Right kidney (tissue), 9 donors: ENCODE measurements at places on chromosomes 7 and 10.

GRCh38 chr7:92520024-92520423, 8.3 kb downstream of the PEX1 start:
- no peak for DNase-seq

- DNase-seq, result no peak
Measured at GRCh38 chr10:80468806-80469421, 14.8 kb downstream of the TSPAN14 start.

DNA sequence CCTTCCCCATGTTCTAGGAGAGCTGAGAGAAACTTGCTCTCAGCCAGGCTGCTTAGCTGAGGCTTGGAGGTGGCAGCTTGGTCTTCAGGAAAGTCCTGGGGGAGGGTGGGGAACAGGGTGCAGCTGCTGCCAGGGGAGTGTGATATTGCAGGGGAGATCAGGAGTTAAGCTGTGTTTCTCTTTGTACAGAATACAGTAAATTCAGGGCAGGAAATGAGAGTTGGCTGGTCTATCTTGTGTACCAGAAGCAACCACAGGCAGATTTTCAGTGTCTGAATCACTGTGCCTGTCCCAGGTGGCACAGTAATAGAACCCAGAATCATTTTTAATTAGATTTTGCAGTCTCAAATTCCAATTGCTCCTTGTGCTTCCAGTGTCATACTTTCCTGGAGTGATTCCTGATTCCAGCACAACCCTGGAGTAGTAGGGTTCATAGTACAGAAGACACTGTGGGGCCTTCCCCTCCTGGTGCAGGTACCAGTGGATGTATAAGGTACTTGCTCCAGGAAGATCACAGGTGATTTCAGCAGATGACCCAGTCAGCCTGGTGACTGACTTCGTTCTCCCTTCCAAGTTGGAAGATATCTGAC, 94.0 kb upstream of the TARP start:
- DNase-seq, result no peak

- DNase-seq, result no peak
Measured at GRCh38 chr10:20624642-20625041, 272.5 kb downstream of the NEBL start.

GRCh38 chr10:93749218-93749799, 8.4 kb upstream of the LGI1 start:
- DNase-seq, result no peak

GRCh38 chr7:20030417-20030816, 186.8 kb downstream of the MACC1 start:
- DNase-seq, result no peak

DNA sequence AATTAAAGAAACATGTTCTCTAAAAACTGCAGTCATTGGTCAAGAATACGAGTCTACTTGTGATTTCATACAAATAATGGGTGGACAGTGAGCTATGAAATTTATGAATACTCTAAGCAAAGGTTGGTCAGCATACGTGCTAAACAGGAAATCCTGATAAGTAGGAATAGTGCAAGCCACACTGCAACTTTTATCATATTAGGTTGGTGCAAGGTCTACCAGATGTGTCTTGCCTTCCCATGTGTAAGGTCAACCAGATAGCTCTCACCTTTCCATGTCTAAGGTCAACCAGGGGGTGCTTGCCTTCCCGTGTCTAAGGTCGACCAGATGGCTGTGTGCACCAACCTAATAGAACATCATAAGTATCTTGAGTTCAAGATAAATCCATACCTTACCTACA, 2.0 kb upstream of the ITGB1 start:
- no peak for DNase-seq

DNA sequence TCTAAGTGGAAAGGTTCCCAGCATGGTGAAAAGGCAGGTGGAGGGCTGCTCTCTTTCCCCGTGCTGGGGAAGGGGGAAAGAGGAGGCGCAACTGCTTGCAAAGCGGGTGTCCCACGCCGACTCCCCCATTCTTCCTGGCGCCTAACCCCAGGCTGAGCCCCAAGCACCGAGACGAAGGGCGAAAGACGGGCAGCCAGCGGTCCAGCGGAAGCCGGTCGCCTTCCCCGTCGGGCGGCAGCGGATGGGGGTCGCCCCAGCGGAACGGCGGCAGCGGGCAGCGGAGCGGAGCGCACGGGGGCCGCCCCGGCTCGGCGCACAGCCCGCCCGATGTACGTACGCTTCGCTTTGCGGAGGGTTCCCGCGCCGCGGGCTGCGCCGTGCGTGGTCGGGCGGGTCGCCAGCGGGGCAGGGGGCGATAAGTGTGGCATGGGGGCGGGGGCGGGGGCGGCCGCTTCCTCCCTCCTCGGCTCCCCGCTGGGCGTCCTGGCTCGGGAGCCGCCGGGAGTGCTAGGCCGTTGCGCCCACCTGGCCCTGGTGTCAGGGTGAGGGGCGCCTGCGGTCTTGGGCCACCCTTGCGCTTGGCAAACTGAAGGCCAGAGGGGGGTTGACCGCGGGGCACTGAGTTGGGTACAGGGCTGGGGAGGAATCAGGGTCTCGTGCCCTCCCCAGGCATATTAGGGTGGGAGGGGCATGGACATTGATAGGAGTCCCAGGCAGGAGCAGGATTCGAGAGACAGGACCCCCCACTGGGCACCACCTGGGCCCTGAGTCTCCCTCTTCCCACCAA, 35.2 kb upstream of the HSPB1 start:
- peak; percentile 67 for DNase-seq

- peak; percentile 31 for DNase-seq
Measured at GRCh38 chr7:75649462-75649861, 89.3 kb downstream of the HIP1 start.

DNA sequence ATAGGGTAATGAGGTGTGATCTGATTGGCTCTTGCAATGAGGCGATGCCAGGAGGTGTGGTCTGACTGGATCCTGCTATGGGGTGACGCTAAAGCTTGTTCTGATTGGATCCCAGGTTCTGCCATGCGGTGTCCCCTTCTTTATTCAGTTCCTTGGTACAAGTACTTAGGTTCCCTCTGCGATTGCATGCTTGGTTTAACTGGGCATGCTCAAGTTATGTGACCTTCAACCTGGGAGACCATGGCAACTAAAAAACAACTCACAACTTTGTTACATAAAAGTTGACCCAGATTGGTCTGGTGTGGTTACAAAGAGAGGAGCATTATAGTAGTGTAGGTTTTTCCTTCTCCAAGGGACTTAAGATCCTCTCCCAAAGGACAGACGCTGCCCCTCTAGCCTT, 49.5 kb upstream of the DNAJC1 start:
- no peak for DNase-seq

GRCh38 chr7:121081327-121081936, 92.9 kb downstream of the CPED1 start:
- DNase-seq, result peak; percentile 52

DNA sequence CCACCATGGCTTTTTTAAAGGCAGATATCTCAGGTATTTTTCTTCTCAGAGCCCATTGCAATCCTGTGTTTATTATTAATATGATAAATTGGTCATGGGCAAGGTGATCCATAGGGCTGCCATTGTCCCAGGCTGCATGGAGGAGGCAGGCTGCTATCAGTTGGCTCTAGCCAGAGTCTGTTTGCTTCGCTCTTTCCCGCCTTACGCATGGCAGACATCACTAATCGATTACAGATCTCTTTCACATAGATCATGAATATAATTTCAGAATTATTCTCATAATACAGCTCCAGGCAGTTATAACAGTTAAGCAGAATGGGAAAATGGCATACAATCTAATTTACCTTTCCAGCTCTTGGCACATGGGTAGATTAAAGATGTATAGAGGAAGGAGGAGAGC, 30.4 kb upstream of the HABP2 start:
- DNase-seq, result no peak

- DNase-seq, result no peak
Measured at GRCh38 chr10:38156416-38157269, 62.5 kb downstream of the ZNF37A start.

DNA sequence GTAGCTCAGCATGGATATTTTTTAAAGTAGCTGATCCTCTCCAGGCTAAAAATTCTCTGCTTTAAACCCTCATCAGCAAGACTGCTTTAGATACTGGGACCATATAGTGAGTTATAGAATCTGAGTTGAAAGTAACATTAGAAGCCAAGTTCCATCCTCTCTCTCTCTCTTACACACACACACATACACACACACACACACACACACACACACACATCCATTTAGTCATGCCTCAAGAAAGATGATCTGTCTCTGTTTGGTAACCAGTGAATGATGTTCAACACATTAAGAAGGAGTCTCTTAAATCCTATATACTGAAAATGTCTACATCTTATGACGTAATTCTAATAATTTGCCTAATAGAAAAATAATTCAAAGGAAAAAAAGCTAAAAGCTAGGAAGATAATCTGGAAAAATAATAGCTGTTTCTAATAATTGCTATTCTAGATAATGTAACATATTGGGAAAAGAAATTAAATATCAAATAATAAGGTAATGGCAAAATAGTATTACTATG, 16.9 kb upstream of the ATP6V0A4 start:
- no peak for DNase-seq

DNA sequence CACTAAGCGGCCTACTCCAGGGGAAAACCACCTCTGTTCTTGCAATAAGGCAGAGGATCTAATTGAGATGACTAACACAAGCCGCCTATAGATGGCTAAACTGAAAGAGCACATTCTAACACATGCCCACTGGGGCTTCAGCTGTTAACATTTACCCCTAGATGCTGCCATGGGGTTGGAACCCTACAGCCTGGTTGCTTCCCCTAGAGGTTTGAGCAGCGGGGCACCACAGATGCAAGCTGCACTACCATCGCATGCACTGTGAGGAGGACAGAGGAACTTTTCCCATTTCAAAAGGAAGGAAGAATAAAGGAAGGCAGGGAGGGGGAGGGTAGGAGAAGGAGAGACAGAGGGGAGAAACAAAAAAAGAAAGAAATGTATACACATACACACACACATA, 465.8 kb upstream of the PCDH15 start:
- DNase-seq, result no peak

- DNase-seq, result no peak
Measured at GRCh38 chr7:103972779-103973434, 16.6 kb downstream of the RELN start.

DNA sequence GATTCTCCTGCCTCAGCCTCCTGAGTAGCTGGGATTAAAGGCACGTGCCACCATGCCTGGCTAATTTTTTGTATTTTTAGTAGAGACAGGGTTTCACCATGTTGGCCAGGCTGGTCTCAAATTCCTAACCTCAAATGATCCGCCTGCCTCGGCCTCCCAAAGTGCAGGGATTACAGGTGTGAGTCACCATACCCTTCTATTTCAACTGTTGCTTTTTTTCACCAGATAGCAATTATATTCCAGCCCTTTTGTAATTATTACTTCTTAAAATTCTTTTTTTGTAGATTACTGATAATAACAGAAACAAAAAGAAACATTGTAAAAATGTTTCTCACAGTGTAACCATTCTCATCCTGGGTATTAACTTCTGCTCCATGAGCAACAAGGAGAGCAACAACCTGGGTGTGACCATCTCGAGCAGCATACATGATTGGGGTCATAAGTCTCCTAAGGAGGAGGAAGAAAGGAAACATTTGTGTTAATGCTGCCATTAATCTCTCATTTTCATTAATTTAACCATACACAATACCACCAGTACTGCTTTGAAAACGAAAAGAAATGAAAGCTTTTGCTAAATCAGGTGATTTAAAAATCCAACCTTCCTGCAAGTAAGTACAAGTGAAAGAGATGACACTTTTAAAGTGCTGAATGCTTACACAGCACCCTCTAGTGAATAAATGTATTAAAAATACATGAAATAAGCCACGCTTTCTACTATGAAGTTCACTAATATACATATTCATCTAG, 41.8 kb downstream of the ASZ1 start:
- peak; percentile 3 for DNase-seq

DNA sequence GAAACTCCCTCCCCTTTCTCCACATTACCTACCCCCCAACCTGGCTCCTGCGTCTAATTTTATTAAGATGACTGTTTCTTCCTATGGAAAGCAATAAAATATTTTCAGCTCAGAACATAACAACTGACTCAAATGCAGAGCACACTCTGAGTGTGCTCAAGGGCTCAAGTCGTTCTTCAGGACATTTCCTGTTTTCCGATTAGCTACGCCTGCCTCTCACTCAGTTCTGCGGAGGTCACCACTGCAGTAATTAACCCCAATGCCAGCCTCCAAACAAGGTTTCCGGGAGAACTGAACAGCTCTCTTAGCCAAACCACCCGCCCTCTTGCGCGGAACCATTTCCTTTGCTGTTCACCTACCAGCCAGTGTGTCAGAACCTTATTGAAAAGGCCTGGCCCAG, 19.3 kb downstream of the MYOF start:
- DNase-seq, result no peak

DNA sequence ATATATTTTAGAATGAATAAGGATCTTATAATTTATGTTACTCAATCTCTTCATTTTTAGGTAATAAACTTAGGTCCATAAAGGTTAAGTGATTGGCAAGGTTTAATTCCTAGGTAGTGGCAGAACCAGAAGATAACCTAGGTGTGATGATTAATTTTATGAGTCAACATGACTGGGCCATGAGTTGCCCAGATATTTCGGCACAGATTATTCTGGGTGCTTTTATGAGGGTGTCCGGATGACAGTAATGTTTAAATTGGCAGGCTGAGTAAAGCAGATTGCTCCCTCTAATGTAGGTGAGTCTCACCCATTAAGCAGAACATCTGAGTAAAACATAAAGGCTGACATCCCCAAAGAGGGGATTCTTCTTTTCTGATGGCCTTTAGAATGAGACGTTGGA, 1349.3 kb upstream of the CELF2 start:
- no peak for DNase-seq

DNA sequence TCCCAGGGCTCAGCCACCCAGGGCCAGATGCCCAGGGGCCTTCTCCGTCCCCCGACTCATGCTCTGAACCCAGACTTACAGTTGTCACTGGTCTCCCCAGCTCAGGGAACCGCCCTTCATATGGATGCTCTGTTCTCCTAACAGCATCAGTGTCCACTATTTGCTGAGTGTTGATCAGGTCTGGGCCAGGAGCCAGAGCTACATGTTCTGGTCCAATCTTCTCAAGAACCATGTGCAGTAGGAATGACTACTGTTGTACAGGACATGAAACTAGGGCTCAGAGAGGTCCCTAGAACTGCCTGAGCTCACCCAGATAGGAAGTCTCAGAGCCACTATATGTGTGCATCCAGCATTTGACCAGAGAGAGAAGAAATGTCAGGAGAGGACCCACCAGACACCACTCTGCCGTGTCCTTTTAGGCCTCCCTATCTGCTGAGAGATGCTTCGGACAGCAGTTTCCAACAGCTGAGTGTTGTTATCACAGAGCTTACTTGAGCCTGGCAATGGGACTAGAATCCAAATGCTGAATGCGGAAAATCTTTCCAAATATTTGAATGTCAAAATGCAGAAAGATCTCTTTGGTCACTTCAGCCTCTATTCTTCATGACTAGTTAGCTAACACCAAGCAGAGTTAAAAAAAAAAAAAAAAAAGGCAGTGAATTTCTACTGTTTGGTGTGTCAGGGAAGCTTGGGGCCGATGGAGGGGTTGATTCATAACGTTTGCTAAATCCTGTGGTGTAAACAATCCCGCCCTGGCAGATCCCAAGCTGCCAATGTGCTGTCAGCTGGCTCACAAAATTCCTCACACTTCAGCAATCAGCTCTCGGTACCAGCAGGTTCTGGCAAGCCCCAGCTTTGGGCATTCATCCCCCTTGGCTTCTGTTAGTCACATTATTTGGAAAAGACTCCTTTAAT, 246.1 kb downstream of the TNS3 start:
- no peak for DNase-seq

- DNase-seq, result no peak
Measured at GRCh38 chr7:120986650-120987049, 1.9 kb upstream of the CPED1 start.
